ENCODE measurements at places on chromosomes 13 and 19.

GRCh38 chr13:94556621-94557020 lies 39.3 kb downstream of the TGDS start:
- no peak for DNase-seq

GRCh38 chr13:66033924-66034323 lies 1196.2 kb downstream of the PCDH9 start:
- DNase-seq, result no peak

DNA sequence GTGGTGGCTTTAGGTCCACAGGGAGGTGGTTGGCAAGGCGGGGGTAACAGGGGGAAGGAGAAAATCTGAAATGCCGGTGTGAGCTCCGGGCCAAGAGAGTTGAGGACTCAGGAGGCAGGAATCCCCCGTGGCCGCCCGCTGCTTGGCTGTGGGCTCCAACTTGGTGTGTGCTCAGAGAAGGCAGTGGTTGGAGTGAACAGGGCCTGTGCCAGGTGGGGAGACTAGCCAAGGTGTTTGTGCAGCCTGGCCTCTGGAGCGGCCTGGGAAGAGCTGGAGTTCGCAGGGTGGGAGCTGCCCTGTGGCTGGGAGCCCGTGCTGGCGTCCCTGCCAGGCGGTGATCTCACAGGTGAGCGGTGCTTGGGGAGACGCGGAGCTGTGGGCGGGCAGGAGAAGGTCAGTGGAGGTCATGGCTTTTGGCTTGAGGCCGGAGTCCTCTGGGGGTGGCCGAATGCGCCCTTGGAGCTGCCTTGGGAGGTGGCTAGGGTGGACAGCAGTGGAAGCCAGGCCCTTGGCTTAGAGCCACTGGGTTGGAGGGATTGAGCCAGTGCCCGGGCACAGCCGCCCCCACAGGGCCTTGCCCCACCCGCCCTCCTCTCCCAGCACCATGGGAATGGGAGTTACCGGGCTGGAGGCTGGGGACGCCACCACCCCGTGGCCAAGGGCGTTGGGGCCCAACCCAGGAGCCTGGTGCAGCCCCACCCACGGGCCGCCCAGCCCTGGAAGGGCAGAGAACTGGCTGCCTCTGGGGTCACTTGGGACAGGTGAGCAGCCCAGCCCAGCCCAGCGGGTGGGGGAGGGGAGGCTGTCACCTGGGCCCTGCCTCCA lies 7.1 kb upstream of the CIRBP start:
- DNase-seq, result peak; percentile 54

DNA sequence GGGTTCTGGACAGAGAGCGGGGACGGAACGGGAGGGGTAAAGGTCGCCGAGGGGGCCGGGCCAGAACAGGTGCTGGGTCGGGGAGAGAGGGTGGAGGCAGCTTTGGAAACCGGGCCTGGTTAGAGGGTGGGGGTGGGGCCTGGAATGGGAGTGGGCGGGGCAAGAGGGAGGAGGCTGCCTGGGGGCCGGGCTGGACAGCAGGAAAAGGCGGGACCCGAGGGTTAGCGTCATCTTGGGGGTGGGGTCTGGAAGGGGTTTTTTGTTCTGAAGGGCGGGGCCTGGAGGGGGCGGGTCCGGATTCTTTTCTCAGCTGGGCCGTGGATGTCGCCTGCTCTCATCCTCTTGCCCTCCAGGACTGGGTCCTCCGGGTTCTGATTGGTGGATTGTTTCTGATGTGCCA lies 4.3 kb upstream of the ZNF813 start:
- peak; percentile 73 for DNase-seq

DNA sequence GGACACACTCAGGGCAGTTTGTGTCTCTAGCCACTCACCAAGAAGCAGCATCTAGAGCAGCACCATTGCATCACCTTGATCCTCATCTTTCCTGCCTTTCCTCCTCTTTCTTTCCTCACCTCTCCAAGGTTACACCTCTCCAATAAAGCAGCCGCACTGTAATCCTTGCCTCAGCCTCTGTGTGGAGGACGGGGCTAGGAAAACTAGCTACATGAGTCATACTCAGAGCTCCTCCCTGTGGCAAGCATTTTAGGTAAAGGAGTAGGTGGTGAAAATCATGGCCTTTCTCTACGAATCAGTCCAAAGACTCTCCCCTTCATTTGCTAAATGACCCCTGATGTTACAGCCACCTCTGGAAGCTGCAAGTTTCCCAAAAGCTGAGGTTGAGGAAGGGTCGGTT lies 108.9 kb downstream of the DNAJC15 start:
- DNase-seq, result peak; percentile 34

GRCh38 chr13:61880578-61881283 lies 465.1 kb upstream of the PCDH20 start:
- DNase-seq, result no peak

DNA sequence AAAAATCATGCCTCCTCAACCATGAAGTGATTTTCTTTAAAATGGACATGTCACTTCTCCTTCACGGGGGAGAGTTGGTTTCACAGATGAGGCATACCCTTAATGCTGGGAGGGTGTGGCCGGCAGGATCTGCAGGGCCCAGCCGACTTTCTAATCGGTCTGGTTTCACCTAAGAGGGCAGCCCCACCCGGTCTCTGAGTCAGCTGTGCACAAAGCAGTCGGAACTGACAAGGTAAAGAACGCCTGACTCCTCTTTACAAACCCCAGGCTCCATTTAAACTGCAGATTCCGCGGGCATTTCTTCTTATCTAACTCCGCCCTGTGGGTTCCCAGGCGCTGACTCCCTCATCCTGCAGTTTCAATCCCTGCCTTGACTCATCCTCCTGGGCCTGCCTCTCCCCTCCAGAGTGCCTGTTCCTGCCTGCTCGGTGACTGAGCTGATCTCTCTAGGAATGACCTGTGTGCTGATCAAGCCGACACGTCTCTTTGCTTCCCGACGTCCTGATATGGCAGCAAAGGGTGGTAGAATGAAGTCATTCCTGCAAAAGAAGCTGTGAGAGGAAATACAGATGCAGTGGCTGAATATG lies 63.4 kb downstream of the EFNB2 start:
- peak; percentile 43 for DNase-seq

GRCh38 chr19:1376415-1376805 lies 7.3 kb upstream of the NDUFS7 start:
- DNase-seq, result no peak

GRCh38 chr19:42440357-42441048 lies 2.2 kb downstream of the CXCL17 start:
- peak; percentile 58 for DNase-seq

GRCh38 chr13:63409791-63410351 lies 1994.2 kb upstream of the PCDH20 start:
- DNase-seq, result no peak

DNA sequence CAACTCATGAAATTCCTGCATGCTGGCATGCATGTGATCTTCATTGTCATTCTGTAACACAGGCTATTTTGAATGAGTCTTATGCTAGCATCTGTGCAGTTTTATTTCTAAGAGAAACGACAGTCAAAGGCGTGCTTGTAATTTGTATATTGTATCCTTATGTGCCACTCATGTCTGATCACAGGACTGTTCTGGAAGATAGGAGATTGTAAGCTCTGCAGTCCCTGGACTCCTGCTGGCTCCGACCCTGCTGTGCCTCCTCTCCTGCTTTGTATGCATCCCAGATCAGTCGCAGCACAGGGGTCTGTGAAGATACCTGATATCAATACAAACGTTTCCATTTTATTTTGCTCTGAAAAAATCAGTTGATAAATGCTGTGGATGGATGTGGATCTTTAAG lies 653.1 kb downstream of the LIG4 start:
- peak; percentile 17 for DNase-seq

GRCh38 chr13:30423891-30424290 lies 1.6 kb downstream of the UBE2L5 start:
- no peak for DNase-seq
